Activated B cell treated with CpG ODN at 0.5 μM for 24 hours (primary cell): ENCODE measurements at places on chromosomes 16 and 17.

DNA sequence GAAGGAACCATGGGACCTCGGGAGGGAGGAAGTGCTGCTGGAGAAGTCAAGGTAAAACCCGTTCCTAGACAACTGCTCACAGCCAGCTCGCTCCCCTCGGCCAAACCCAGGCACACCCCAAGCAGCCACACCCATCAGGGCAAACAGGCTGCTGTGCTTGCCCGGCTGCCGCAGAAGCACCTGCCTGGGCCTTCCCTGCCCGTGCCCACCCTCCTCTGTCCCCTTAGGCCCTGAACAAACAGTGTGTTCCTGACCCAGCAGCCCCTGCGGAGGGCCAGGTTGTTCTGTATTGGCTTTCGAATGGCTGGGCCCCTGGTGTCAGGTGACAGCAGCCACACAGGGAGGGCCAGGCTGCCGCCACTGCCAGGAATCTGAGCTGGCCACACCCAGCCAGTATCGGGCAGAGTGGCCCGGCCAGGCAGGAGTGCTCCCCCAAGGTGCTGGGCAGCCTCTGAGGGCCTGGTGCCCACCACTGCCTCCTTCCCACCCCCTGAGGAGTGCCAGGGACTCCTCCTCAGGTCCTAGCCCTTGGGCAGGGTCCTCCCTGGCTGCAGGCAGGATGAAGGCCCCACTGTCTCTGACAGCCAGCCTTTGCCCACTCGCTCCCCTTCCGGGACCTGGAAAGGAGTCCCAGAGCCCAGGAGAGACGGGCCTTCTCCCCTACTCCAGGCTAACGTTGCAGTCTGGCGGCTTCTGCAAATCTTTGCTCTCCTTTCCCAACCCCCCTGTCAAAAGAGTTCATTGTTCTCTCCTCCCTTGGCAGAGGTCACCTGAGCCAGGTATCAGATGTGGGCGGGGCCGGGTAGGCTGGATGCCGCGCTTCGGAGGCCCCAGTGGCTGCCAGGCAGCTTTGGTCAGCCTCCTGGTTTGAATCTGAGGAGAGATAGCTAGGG lies 24.0 kb downstream of the LLGL2 start:
- no peak for DNase-seq

GRCh38 chr16:4944333-4945281 lies 7.7 kb upstream of the PPL start:
- no peak for DNase-seq

DNA sequence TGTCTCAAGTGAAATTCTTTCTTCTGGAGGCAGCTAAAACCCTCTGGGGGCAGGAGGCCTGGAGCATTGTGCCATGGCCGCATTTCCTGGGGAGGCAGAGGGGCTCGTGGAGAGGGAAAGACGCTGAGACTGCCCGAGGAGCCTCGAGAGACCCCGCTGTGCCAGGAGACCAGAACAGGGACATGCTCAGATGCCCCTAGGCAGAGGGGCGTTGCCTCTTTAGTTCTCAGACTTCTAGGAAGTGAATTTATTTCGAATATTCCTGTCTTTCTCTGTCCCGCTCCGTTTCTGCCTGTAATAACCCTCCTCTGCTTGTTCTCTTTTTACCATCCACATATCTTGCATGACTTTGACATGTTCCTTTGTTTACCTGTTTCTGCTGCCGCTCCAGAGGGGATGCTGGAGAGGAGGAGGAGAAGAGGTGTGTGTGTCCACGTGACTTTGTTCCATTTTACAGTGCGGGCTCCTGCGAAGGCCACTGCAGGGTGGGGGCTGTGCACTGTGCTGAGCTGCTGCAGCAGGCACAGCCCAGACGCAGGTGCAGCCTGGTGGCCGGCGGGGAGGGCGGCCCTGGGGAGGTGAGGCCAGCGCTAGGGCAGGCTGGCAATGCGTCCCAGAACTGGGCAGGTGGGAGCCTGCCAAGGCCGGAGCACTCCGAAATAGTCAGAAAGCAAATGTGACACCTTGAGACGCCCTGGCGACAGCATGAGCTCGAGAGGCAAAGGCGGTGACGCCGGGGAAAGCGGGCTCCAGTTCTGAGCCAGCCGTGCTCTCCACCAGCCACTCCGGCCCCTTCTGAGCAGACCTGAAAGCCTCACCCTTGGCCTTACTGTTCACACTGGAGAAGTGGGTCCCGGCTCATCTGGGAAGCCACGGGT lies 29.9 kb downstream of the CIBAR2 start:
- DNase-seq, result no peak

DNA sequence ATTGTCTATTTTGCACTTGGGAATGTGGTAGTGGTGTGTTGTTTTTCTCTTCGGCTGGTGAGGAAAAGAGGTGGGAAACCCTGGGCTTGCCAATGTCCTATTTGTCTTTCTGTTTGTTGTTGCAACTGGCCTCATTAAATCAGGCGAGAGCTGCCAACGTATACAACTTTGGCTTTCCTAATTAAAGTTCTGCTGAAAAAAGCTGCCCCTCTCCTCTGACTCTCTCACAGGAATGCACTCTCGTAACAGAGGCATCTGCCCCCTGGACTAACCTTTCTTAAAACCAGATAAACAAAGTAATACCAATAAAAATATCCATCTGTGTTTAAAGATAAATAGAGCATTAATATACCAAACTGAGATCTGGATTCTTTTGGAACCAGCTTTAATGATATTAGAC lies 7.8 kb downstream of the CDRT15 start:
- DNase-seq, result no peak

DNA sequence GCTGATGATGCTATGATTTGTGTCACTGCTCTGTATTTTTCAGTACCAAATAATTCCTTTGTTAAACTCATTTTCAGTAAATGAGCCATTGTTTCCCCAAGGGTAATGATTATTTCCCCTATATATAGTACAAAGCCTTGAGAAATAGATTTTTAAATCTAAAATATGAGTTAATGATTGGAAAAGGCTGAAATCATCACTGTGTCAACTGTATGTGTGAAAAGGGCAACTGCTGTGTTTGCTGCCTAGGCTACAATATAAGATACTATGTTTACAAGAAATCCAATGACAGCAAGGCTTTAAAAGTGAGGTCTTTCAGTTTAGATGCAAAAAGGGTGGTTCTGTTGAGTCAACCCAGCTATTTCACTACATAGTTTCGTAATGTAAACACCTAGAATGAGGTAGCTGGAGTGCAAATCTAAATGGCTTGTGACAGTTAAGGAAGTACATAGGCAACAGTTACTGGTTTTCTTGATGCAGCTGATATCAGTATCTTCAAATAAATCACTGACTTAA lies 15.3 kb downstream of the NLK start:
- no peak for DNase-seq

DNA sequence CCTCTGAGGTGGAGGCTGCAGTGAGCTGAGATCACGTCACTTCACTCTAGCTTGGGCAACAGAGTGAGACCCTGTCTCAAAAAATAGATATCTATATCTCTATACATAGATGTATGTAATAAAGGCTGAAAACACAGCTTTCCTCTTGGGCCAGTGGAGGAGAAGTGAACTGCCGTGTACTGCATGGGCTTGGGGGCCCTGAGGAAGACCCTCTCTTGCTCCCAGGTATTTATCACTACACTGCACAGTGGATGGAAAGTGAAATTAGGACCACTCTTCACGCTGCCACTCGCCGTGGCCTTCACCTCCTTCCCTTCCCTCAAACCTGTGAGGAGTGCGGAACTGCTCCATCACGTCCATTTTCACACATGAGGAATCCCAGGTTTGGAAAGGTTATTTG lies 68.8 kb upstream of the SIAH1 start:
- no peak for DNase-seq

GRCh38 chr17:37546302-37546701 lies 56.6 kb downstream of the DUSP14 start:
- DNase-seq, result no peak

GRCh38 chr16:30076276-30076791 lies 540 bp downstream of the PPP4C start:
- no peak for DNase-seq
